ENCODE measurements at places on chromosomes 1 and 21. TPM values are rescaled to one million over a fixed set of nuclear protein-coding genes. Genes with fewer than 3 reads are reported as not detected.

The FRRS1 gene
- 17.7 TPM for total RNA-seq

The ROR1 gene
- total RNA-seq, result 10.3 TPM

The RNU1-4 gene
- total RNA-seq, result under 0.01 TPM

The HSD3B1 gene
- total RNA-seq, result not detected

The CTSK gene
- 139 TPM for total RNA-seq

The SPTA1 gene
- not detected for total RNA-seq

The RNF207 gene
- total RNA-seq, result 110 TPM

The IGSF21 gene
- not detected for total RNA-seq

The CD52 gene
- total RNA-seq, result not detected

The PTGER3 gene
- 0.97 TPM for total RNA-seq

The JAK1 gene
- 125 TPM for total RNA-seq

The SPATA46 gene
- not detected for total RNA-seq

The LHX8 gene
- not detected for total RNA-seq

The LRRC53 gene
- total RNA-seq, result not detected

The NEXN gene
- total RNA-seq, result 16.8 TPM

The ARHGEF16 gene
- total RNA-seq, result 0.97 TPM

The TINAGL1 gene
- total RNA-seq, result 60.5 TPM

The FCGR3B gene
- not detected for total RNA-seq

The TCHH gene
- under 0.01 TPM for total RNA-seq

The TNFRSF8 gene
- total RNA-seq, result under 0.01 TPM

Data from fibroblast of villous mesenchyme (primary cell).